ENCODE measurements at places on chromosomes 6 and 20.
A peak's percentile ranks its signal among the peaks of the same experiment; 100 is the strongest.

GRCh38 chr20:62916703-62917476 lies 9.4 kb downstream of the DIDO1 start:
- DNase-seq: no peak

DNA sequence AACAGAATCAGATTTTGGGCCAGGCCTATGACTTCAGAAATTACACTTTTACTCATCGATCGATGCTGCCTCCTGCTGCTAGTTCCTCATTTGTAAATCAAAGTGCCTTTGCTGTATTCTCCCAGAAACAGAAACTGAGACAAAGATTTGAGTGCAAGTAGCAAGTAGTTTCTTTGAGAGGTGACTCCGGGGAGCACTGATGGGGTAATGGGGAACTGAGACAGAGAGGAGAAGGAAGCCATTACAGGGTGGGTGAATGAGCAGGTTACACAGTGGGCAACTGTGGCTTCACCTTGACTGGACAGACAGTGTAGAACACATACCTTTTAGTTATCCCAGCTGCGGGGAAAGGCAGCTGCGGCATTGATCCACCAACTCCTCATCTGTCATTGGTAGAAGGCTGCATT lies 9.7 kb upstream of the CD40 start:
- no peak for DNase-seq

GRCh38 chr20:58596750-58597248 lies 54.3 kb upstream of the STX16 start:
- DNase-seq: no peak

GRCh38 chr6:149233056-149233715 lies 84.3 kb upstream of the TAB2 start:
- DNase-seq: peak; percentile 42

GRCh38 chr20:25055711-25056495 lies 2.0 kb downstream of the ACSS1 start:
- DNase-seq: no peak

- no peak for DNase-seq
Measured at GRCh38 chr20:5748246-5748645, 2.0 kb upstream of the SHLD1 start.

Measured in T-helper 22 cell (primary cell).